NCI-H1105 treated with DMSO at 0.1 percent for 48 hours (cell line): ENCODE measurements at places on chromosomes 13 and 19.

GRCh38 chr13:100540621-100541020 is 48.0 kb downstream of the GGACT start:
- no peak for DNase-seq

- no peak for DNase-seq
These were observed 52.5 kb upstream of the POMP start for GRCh38 chr13:28606466-28606865.

GRCh38 chr13:35518337-35518946 is 42.0 kb upstream of the MAB21L1 start:
- no peak for DNase-seq

- no peak for DNase-seq
These were observed 20.4 kb downstream of the MBD3L2B start for GRCh38 chr19:7000816-7001215.

- DNase-seq, result no peak
These were observed 207.6 kb downstream of the DACH1 start for GRCh38 chr13:71659404-71659803.

DNA sequence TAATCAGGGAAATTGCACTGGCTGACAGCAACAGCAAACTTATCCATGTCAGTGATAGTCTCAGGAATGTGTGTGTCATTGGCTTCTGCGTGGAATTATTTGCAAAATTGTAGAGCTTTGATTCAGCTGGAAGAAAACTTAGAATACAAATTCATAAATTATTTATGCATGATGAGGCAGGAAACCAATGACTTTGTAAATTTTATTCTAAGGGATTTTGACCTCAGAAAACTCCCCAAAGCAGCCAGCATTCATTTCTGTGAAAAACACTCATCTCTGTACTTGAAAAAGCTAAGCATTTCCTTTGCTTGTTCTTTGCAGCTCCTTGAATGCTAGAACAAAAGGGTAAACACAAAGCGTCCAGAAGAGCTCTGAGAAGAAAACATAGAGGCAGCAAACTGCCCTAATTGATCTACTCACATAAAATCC is 162.4 kb downstream of the DCT start:
- no peak for DNase-seq

- DNase-seq, result no peak
These were observed 454.1 kb upstream of the SGCG start for GRCh38 chr13:22726726-22727125.

DNA sequence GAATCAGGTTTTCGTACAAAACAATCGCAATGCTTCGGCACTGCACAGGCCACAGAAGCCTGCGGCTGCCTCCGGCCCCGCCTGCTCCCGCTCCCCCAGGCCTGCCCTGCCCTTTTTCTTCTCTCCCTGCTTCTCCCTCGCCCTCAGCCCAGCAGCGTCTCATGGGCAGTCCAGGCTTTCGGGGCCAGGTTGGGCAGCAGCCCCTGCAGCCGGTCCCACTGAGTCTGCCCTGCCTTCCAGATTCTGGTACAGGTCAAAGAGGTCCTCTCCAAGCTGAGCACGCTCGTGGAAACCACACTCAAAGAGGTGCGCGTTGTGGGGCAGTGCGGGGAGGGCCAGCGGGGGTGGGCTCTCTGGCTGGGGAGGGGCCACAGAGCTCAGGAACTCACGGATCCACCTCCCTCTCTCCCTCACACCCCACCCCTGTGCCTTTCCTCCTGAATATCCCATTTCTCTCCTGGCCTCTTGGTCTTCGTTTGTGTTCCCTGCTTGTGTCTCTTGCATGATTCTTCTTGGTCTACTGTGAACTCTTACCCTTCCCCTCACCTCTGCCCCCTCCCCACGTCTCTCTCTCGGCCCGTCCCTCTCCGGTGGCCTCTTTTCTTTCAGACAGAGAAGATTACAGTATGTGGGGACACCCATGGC is 30.1 kb downstream of the CCDC8 start:
- DNase-seq, result no peak

DNA sequence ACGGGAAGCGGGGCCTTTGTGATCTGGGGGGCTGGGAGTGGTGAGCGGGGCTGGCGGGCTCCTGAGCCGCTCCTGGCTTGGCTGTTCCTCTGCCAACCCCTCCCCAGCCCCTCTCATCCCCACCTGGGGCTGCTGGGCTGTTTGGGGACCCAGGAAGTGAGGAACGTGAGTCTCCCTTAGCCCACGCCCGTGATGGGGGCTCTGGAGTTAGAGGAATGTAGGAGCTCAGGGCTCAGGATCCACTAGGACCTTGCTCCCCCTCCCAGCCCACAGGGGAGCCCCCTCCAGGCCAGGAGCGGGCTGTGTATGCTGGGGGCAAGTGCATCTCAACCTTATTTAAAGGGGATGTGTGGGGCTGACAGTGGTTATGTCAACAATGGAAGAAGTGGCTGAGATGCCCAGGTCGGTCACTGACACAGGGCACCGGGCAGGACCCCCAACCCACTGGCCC is 134.1 kb downstream of the URI1 start:
- DNase-seq, result no peak

DNA sequence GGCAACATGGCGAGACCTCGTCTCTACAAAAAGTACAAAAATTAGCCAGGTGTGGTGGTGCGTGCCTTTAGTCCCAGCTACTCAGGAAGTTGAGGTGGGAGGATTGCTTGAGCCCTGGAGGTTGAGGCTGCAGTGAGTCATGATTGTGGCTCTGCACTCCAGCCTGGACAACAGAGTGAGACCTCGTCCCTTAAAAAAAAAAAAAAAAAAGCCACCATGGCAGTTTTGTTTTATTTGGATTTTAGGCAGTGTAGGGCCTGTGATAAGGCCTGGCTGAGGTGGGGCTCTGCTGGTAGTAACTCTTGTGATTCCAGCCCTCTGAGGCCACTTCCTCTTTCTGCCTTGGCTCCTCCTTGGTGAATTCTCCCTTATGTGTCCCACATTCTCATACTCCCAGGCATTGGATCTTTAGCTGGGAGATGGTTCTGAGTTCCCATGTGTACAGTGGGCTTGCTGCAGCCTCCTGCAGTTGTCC is 39.2 kb downstream of the GATAD2A start:
- DNase-seq, result no peak

DNA sequence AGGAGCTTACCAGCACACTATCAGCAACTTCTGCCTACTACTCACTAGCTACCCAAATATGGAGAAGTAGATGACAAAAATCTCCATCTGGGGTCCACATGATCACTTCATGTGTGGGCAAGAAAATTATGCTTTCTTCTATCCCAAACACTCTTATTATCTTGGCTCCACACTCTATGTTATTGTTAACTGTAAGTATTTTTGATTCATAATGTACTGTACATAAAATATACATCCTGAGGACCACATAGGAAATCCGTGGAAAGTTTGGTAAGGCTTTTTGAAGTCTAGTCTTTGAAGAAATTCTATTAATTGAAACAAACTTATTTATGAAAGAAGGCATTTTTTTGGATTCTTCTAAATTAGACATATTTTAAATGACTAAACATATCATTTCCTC is 378.8 kb downstream of the DACH1 start:
- no peak for DNase-seq

DNA sequence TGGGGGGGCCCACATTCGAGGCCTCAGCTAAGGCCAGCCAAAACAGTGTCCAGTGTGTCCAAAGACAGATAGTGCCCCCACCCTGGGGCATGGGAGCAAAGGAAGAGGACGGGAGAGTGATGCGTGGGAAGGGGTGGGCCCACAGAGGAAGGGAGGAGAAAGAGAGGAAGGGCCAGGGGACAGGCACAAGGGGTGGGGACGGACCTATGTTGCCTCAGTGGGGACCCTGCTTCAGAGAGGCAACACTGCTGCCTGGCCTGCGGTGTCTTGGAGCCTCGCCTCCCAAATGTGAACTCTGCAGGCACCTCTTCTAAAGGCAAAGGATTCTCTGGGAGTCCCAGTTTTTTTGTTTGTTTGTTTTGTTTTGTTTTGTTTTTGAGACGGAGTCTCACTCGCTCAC is 230.2 kb upstream of the MAB21L1 start:
- no peak for DNase-seq

DNA sequence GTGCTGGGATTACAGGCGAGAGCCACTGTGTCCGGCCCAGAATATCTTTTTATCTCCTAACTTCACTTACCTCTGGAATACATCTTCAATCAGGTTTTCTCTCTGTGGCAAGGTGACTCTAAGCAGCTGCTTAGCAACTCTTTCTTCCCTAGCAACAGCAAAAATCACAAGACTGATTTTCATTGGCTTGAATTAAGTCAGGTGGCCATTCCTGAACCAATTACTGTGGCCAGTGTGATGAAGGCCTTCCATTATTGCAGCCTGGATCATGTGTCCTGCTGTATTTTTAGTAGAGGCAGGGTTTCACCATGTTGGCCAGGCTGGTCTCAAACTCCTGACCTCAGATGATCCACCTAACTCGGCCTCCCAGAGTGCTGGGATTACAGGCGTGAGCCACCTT is 9.0 kb upstream of the LTBP4 start:
- peak; percentile 44 for DNase-seq

DNA sequence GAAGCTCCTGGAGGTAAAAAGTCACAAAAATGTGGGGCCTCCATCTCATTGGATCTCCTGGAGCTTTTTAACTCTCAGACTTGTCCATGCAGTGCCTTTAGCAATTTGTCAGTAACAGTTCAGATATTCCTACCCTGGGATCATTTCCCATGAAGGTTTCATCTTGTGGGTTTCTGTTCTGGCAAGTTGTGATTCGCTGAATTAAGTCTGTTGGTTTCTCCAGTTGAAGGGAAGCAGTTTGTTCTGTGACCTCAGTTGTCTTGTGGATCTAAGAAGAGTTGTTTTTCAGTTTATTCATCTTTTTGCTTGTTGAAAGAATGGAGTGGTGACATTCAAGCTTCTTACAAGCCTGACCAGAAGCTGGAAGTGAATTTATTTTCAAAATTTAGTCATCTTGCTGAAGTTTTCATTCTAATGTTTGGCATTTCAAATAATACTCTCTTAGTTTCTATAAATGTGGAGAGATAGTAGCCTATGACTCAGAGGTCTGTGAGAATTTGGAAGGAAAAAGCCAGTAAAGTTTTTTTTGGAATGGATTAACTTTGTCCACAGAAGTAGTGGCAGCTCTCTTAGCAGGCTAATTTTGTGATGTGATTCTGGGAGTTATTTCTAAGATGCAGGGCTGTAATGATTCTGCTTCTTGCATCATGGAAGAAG is 120.1 kb upstream of the CSNK1A1L start:
- no peak for DNase-seq

DNA sequence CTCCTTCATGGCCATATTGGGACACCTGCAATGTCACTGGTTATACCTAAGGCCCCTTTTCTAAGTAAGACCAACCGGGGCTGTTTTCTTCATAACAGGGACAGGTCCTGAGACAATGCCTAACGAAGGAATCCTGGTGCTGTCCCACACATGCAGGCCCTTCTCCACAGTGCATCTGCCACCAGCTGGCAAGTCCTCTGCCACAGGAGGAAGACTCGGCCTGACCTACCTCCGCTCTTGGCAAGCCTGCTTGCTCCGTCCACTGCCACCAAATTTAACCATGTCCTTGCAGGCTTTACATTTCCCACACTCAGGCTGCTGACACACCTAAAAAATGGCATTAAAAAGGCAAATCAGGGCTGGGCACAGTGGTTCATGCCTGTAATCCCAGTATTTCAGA is 31.8 kb upstream of the EIF3G start:
- DNase-seq, result no peak

DNA sequence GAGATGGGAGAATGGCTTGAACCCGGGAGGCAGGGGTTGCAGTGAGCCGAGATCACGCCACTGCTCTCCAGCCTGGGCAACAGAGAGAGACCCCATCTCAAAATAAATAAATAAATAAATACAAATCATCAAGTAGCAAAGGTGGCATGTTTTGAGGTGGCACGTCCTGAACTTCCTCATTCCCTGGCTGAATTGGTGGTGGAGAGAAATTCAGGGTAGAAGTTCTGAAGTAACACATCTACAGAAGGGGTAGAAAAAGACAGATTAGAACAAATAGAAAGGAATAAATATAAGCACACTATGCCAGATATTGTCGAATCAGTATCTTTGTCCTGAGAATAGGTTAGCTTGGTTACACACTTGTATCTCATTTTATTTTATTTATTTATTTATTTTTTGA is 6.3 kb downstream of the IFI30 start:
- DNase-seq, result no peak

GRCh38 chr13:84605927-84606326 is 723.7 kb upstream of the SLITRK1 start:
- DNase-seq, result no peak

GRCh38 chr13:75803164-75803611 is 167.1 kb downstream of the LMO7 start:
- DNase-seq, result no peak

DNA sequence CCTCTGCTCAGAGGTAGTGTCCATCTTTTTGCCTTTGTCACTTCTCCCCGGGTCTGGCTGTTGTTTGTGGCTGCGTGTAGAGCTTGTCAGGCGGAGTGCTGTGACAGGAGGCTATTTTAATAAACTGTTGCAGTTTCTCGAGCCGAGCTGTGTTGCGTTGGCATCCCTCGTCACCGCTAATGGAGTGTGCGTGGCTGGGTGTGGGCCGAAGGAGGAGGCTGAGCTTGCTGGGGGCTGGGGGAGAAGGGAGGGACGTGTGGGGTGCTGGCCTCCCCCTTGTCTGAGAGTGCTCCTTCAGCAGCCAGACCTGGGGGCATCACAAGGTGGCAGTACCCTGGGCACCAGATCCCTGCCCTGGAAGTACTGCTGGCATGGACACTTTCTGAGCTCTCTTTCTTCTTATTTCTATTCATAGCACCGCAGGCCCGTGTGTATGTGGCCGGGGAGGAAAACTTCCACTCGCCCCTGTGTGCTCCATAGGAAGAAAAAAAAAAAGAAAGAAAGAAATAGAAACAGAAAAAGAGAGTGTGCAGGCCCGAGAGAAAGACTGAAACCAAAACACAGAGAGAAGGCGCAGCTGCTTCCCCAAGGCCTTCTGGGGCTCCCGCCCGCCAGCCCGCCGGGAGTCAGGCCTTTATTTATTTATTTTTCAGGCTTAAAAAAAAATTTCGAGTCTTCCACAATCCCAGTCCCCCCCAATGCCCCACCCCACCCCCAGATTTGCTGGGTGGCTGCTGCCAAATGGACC is 27.0 kb downstream of the NFIX start:
- no peak for DNase-seq

DNA sequence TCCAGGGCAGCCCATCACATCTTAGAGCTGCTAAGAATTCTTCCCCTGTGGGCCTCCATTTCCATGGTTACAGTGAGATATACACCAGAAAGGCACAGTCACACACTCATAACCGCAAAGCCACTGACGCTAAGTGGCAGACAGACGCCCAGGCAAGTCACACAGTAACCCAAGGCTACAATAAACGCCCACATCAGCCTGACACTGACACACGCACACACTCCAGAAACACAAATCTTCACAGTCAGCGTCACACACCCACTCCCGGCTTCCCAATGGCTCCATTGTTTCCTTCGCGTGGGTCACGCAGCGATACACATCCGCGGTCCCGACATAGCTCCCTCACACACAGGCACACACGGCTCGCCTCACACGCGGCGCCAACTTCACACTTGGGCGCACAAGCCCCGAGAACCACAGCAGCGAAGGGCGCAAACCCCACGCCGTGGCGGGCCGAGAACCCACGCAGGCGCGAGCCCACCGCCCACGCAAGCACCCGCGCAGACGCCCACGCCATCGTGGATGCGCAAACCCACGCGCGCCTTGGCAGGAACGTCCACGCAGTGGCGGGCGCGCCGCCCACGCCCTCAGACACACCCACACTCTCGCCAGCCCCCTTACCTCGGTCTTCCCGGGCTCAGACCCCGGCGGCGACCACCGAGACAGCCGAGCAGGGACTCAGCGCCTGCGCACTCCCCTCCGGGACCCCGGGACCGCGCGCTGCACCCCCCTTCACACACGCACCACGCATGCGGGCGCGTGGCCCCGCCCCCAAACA is at the start of gene ZNF667:
TSS of gene ZNF667 (minus strand) at position 695 of the 778 bp plus-strand sequence. CDS start 14,975 bp downstream, outside the sequence.
- no peak for DNase-seq
